ENCODE measurements at places on chromosomes 5 and 9.

DNA sequence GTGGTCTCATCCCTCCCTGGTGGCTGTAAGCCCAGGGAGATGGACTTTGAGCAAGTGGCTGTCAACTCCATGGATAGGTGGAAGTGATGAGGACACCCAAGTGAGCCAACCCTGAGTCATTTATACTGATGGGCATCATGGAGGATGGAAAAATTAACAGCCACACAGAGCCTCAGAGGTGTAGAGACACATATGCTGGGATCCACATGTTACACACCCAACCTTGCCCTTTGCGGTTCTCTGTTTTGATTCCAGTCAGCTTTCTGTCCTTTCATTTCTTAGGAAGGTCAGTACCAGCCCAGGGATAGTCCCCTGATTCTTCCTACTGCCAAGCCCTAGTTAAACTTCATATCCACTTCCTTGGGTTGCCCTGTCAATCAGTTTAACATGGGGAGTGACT, 51.9 kb downstream of the PSAT1 start:
- no peak for DNase-seq

DNA sequence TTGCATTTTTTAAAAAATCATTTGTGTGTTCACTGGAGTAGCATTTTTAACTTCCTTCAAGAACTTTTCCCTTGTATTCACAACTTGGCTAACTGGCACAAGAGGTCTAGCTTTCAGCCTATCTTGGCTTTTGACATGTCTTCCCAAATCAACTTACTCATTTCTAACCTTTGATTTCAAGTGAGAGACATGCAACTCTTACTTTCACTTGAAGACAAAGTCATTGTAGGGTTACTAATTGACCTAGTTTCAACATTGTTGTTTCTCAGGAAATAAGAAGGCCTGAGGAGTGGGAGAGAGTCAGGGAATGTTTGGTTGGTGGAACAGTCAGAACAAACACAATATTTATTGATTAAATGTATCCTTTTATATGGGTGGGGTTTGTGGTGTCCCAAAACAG, 95.0 kb upstream of the C9orf72 start:
- DNase-seq = no peak

- no peak for DNase-seq
Observed at GRCh38 chr9:87795178-87795577, 69.3 kb downstream of the CTSL start.

DNA sequence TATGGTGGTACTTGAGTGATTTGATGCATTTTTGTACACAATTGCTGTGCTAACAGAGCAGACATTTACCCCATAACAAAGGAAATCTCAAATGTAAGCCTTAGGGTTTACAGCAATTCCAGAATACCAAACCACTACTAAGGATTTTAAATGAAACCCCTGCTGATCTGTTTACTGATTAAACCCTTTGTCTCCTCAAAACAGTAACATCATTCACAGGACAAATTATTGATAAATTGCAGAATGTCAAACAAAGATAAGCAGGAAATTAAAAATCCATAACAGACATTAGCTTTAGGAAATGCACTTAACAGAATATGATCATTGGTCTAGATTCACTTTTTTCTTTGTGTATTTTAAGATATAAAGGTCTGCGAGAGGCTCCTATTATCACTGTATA, 1016.4 kb upstream of the DMAC1 start:
- DNase-seq = no peak

DNA sequence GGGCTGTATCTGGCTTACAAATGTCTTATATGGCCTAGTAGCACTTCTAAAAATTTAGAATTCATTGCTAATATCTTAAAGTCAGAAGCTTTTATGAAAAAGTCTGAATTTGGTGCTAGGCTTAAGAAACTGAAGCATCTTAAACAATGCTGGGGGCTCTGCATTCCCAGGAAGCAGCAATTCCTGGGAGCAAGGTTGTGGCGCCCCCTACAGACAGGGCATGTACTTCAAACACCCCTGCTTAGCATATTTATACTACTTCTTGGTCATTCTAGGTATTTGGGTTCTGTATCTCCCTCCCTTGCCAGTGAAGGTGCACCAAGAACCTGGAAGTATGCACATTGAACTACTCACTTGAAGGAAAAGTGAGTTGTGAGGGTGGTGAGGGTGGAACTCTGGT, 64.6 kb upstream of the GRIA1 start:
- DNase-seq = no peak

DNA sequence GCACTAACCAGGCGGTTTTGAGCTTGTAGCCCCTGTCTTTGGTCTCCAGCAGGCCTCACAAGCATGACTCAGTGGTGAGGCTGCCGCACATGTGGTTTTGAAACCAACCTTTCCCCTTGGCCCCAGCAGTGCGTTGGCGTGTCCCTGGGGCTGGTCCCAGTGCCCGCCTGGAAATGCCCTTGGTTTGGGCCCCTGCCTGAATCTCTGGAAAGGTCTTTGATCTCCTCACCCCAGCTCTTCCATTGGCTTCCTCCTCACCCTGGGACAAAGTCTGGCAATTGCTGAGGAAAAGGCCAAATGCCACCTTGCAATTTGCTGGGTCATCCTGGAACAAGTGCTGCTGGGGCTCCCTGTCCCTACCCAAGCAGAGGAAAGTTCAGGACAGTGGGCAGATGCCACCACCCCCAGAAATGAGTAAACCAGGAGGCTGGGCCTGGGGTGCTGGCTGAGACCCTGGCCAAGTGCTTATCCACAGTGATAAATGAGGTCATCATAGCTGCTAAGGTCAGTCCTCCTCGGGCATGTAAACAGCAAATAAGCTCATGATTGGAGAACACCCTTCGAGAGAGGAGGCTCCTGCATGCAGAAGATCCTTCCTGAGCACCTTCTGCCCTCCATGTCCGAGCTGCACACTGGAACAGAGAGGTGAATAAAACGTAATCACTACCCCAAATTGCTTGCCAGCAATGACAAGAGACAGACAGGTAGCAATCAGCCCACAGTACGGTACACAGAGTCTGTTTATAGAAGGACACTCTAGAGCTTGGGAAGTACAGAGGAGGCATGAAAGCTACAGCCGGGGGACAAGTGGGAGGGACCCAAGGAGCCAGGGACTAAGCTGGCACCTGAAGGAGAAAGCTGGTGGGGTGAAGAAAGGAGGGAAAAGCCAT, 98.9 kb upstream of the CPEB4 start:
- DNase-seq = no peak

DNA sequence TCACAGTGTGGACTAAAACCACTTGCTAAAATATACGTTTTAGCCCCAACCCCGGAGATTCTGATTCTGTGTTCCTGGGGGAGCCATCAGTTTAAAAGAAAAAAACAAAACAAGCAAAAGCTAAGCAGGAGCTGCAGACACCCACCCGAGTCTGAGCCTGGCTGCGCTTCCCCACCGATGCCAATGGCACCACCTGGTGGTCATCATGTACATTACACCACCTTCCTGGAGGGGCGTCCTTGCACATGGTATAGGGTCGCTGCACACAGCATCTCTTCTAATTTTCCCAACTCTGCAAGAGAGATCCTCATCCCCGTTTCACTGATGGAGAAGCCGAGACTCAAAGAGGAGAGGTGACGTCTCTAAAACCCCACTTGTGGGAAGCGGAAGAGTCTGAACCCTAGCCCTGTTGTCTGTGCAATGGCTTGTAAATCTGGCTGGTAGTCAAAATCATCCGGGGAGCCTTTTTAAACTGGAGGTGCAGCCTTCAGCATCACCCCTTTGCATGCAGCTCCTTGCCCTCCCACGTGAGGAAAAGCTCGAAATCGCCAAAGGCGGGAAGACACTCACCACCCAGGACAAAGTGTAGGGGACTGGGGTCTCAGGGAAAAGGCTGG, 23.1 kb upstream of the CNOT6 start:
- DNase-seq = peak; percentile 47

DNA sequence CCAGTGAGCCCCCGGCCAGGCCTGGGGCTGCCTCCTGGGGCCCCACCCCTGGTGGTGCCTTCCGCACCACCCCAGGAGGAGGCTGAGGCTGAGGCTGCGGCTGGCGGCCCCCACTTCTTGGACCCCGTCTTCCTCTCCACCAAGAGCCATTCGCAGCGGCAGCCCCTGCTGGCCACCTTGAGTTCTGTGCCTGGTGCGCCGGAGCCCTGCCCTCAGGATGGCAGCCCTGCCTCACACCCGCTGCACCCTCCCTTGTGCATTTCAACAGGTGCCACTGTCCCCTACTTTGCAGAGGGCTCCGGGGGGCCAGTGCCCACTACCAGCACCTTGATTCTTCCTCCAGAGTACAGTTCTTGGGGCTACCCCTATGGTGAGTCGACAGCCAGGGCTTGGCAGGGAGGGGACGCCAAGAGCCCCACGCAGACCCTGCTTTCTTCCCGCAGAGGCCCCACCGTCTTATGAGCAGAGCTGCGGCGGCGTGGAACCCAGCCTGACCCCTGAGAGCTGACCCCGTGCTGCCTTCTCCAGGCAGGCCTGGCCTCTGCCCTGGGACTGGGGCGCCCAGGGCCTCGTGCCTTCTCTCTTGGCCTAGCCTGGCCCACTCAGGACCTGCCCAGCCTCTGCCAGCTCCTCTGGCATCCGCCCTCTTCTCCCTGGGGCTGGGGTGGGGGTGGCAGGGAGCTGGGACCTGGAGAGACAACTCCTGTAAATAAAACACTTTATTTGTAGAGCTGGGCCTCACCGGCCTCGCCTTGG, 4.0 kb upstream of the EHMT1 start:
- no peak for DNase-seq

- no peak for DNase-seq
Observed at GRCh38 chr5:20536813-20537212, 548.8 kb upstream of the CDH18 start.

DNA sequence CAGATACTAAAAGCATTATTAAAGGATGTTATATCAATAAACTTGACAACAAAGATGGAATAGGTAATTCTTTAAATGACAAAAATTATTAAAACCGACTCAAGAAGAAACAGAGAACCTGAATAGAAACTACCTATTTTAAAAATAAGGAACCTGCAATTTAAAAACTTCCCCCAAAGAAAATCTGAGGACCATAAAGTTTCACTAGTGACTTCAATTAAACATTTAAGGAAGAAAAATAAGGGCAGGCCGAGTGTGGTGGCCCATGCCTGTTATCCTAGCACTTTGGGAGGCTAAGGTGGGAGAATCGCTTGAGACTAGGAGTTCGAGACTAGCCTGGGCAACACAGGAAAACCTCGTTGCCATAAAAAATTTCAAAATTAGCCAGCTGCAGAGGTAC, 99.6 kb downstream of the FANCC start:
- no peak for DNase-seq

DNA sequence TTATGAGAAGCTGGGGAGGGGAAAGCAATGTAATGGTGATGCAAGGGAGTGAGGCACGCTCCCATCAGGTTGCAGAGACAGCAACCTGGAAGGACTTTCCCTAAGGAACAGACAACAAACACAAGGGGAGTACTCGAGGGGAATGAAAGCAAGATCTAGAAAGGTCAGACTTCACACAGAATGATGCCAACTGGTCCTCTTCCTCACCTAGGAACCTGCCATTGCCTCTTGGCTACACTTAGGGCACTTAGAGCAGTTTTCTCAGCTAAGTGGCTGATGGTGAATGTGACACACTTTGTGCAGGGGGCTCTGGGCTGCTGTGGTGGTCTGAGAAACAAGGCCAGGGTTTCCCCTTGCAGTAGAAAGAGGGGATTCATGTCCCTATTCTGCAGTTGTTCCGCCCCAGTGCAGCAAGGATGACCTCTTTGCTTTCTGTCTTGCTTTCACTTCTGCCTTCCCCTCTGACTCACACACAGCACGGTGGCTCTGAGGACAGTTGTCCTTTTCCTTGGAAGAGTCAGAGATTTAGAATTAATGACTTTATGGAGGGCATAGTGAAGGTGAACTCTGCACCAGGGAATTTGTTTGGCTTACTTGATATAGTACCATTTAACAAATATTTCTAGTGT, 394.0 kb upstream of the KLF4 start:
- DNase-seq = no peak

Measured in CD4-positive, alpha-beta T cell treated with Interleukin-6 at 100 ng/mL for 8 hours (primary cell).